ENCODE measurements at places on chromosomes 2 and 18.

DNA sequence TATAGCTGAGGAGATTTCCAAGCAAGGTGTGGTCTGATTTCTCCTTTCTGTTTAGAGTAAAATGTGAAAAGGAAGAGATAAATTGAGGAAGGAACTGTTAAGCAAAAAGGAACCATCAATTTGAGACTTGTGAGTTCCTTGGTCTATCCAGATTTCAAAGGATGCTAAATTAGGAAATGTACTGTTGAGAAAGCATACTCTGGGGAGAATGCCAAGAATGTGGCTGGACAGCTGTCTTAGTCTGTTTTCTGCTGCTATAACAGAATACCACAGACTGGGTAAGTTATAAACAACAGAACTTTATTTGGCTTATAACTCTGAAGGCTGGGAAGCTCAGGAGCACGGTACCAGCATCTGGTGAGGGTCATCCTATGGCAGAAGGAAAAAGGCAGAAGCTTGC lies 1097.2 kb downstream of the TDRD15 start:
- DNase-seq: no peak

DNA sequence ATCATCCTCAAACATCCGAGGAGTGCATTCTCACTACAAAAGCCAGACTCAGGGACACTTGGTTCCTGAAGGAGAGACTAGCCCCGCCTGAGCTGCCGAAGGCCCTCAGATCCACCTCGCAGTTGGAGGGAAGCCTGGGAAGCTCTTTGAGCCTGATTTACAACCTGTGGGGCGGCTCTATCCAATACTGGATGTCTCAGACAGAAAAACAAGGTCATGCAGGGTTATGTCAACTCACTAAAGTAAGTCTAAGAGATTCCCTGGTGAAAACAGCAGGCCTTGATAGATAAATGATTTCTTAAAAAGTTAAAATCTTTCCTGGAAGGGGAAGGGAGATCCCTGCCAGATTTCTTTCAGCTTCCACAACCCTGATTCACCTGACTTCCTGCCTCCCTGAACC lies 284.3 kb downstream of the CYP26B1 start:
- no peak for DNase-seq

GRCh38 chr18:64031411-64031810 lies 61.5 kb downstream of the SERPINB8 start:
- no peak for DNase-seq

- DNase-seq: no peak
Measured at GRCh38 chr2:163314712-163315111, 421.1 kb downstream of the FIGN start.

Data from memory B cell (primary cell).